ENCODE measurements at places on chromosomes 6 and 20. TPM values are rescaled to one million over a fixed set of nuclear protein-coding genes. Genes with fewer than 3 reads are reported as not detected.

DNA sequence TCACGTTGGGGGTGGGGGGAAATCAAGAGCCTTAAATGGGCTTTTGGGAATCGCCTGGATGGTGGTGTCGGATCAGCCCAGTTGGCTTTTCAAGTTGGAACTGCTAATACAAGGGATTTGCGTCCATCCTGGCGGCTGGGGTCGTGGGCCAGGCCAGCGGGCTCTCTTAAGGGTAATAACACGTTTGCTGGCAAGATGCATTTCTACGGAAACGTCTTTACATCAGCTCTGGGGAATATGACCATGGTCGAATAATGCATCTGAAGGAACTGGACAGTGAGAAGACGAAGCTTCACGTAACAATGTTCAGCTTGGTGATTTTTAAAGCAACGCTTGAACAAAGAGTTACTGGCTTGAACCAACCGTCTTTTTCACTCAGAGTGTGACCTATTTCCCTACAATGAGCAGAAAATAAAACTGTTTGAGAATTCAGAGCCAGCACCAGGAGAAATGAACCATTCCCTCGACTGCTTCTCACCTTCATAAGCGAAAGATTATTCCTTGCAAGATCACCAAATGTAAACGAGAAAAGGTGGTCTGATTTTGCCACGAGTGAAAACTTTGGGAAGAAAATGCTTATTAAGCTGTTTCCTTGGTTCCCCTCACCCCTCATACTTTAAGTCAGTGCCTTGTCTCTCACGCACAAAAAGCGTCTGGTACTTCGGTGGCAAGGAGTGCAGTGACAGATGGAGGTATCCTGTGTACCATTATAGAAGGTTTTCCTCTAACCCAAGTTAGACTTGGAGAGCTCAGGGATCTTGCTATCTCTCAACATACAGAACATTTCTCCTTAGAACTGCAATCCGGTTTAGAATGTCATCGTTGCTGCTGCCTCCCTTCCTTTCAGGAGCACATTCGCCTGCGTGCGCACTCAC, 1.4 kb upstream of the MARCKS start:
- no peaks in the 10 kb centered on the region for H3K27me3 ChIP-seq
- H3K4me3 ChIP-seq = peak overlapping the region; percentile 100
- peaks cover 13% of the 10 kb centered on the region for H3K36me3 ChIP-seq
- peaks cover 29% of the 10 kb centered on the region for H3K4me1 ChIP-seq
- peak; percentile 52 for DNase-seq

DNA sequence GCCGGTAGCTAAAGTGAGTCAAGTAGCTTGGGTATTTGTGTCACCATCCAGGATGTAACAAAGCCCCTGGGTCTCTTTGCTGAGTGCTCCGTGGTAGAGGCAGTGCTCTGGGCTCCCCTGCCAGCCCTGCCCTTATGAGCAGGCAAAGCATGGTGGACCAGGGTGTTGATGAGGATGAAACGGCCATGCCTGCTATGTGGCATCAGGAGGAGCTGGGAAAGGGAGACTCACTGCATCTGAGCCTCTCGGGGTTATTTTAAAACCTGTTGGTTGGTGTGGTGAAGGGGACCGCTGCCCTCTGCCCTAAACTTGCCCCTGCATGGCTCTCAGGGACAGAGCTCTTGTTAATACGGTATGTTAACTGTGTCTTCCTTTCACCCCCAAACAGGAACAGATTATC, 143.1 kb downstream of the DTNBP1 start:
- no peaks in the 10 kb centered on the region for H3K4me1 ChIP-seq
- no peak overlapping the region for H3K4me3 ChIP-seq
- no peak overlapping the region for H3K27ac ChIP-seq
- H3K36me3 ChIP-seq = peaks cover 12% of the 10 kb centered on the region

- no peak overlapping the region for H3K4me3 ChIP-seq
- no peak for DNase-seq
- no peaks in the 10 kb centered on the region for H3K36me3 ChIP-seq
- H3K27ac ChIP-seq = no peak overlapping the region
- no peaks in the 10 kb centered on the region for H3K4me1 ChIP-seq
Observed at GRCh38 chr6:101818051-101818450, 424.5 kb downstream of the GRIK2 start.

- no peak overlapping the region for H3K4me3 ChIP-seq
- DNase-seq = no peak
- no peaks in the 10 kb centered on the region for H3K27me3 ChIP-seq
- no peaks in the 10 kb centered on the region for H3K36me3 ChIP-seq
Observed at GRCh38 chr6:15048367-15048766, 197.5 kb upstream of the JARID2 start.

CFAP61 gene
- total RNA-seq = 1.7 TPM

DNA sequence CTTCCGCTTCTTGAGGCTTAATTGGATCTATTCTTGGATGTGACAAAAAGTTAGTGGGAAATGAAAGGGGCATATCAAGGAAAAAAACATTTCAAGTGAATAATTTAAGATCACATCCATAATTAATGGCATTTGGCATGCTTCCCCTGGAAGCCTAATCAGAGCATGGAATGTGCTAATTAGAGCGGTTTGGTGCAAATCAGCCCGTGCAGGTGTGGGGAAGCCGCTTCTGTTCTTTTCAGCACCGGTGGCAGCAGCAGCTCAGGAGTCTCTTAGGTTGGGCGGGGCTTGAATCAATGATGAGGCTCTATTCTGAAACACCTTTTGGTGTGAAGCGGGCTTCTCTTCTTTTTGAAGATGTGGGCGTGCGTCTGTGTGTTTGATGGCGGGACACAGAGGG, 301.2 kb downstream of the LRFN2 start:
- no peak overlapping the region for H3K27ac ChIP-seq
- H3K4me3 ChIP-seq = no peak overlapping the region
- no peaks in the 10 kb centered on the region for H3K36me3 ChIP-seq
- DNase-seq = no peak
- peaks cover 39% of the 10 kb centered on the region for H3K27me3 ChIP-seq
- H3K4me1 ChIP-seq = no peaks in the 10 kb centered on the region

GRCh38 chr20:14729390-14729789, 392.0 kb upstream of the FLRT3 start:
- H3K4me1 ChIP-seq = no peaks in the 10 kb centered on the region
- H3K36me3 ChIP-seq = no peaks in the 10 kb centered on the region
- H3K4me3 ChIP-seq = no peak overlapping the region
- DNase-seq = no peak
- no peak overlapping the region for H3K27ac ChIP-seq

- H3K4me1 ChIP-seq = peaks cover 13% of the 10 kb centered on the region
- no peak overlapping the region for H3K27ac ChIP-seq
- H3K27me3 ChIP-seq = no peaks in the 10 kb centered on the region
Observed at GRCh38 chr6:43639984-43640800, 4.6 kb downstream of the MAD2L1BP start.

DNA sequence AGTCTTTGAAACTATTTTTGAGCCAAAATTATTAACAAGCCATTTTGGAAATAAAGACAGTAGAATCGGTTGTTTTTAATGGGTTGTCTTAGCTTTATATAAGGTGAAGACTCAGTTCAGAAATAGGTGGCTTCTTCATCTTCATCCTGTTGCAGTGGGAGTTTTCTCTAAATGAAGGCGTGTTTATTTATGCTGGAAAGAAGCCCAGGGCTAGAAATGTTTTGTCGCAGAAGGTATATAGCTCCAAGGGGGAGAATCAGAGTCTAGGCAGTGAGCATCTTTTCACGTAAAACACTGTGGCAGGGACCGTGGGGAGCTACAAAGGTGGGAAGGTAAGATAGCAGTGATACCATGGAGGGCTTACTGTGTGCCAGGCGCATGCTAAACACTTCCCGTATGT, 34.3 kb downstream of the FARS2 start:
- no peak overlapping the region for H3K27ac ChIP-seq
- DNase-seq = no peak
- no peak overlapping the region for H3K4me3 ChIP-seq
- no peaks in the 10 kb centered on the region for H3K4me1 ChIP-seq
- H3K36me3 ChIP-seq = no peaks in the 10 kb centered on the region
- no peaks in the 10 kb centered on the region for H3K27me3 ChIP-seq

DNA sequence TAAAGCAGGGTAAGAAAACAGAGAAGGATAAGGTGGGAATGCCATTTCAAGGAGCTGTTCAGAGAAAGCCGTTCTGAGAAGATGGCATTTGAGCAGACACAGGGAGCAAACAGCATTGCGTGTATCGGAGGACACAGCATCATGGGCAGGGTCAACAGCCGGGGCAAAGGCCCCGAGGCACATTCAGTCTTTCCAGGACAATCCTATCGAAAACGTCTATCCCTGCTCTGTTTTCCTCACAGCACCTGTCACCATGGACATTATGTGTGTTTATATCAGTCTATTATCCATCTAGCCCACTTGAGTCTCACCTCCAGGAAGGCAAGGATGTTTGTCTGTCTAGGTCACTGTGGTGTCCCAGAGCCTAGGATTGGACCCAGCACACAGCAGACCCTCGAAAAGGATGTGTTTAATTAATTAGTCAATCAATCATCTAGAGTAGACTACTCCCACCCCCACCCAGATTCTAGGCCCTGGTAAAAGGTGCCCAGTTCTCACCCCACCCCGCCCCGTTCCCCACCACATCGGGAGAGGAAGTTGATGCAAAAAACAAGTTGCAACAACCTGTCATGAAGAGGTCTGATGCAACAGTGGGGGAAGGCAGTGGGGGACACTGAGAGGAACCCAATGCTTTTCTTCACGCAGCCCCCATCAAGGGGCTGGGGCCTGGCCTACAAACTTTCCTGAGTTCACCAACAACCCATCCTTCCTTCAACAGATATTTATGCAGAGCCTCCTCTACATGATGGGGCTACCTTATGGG, 66.6 kb downstream of the PREX1 start:
- no peaks in the 10 kb centered on the region for H3K27me3 ChIP-seq
- H3K27ac ChIP-seq = no peak overlapping the region
- H3K4me1 ChIP-seq = peaks cover 10% of the 10 kb centered on the region
- no peak overlapping the region for H3K4me3 ChIP-seq
- H3K36me3 ChIP-seq = no peaks in the 10 kb centered on the region

Data from PC-9 (cell line).